ENCODE measurements at places on chromosomes 4 and X.
A peak's percentile ranks its signal among the peaks of the same experiment; 100 is the strongest.

GRCh38 chr4:58602731-58603359 is 1492.7 kb upstream of the IGFBP7 start:
- DNase-seq = no peak

GRCh38 chrX:7641141-7641540 is 201.8 kb upstream of the VCX start:
- DNase-seq = no peak

DNA sequence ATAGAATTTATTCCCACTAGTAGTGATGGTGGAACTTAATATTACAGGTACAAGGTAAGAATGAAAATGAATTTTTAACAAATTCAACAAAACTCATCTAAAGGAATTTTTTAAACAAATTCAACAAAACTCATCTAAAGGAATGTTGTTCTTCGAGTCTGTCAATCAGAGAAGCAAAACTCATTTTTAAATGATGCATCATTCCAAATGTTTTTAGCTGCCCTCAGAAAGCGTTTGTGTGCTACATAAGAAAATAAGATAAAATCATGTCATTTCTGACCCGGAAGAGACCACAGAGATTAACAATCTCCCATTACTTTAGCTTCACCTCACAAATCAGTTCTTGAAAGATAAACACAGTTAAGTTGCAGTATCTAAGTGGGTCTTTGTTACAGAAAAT is 129.4 kb downstream of the REELD1 start:
- no peak for DNase-seq

DNA sequence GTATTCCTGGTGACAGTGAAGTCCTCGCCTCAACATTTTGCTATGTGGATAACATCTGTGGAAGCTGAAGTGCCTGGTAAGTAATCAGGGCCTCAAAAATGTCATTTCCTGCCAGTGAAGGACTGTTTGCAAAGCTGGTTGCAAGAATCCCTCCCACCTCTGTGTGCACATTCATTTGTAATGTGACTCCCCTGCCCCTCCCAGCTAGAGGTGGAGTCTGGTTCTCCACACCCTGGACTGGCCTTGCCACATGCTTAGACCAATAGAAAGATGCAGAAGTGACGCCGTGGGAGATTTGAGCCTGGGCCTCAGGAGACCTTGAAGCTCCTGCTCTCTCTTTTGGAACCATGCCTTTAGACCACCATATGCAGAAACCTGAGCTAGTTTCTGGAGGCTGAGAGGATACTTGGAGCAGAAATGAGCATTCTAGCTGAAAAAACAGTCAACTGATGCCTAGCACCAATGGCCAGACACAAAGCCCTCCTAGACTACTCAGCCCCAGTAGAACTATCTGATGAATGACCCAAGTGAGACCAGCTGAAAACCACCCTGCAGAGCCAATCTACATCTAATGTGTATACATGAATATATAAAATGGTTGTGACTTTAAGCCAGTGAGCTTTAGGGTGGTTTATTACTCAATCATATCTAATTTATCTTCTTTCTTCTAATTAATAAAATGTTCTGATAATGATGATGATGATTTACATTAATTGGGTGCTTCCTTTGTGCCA is 47.8 kb upstream of the CRMP1 start:
- no peak for DNase-seq

- peak; percentile 70 for DNase-seq
Observed at GRCh38 chr4:52051213-52051614, at the start of gene SPATA18. Gene SPATA18, plus strand, starts transcription at chr4:52051304. Its CDS starts 401 bp downstream, at chr4:52051705.

GRCh38 chr4:16835597-16836247 is 62.7 kb downstream of the LDB2 start:
- DNase-seq = no peak

GRCh38 chrX:2516623-2517022 is 15.8 kb upstream of the DHRSX start:
- DNase-seq = no peak

- DNase-seq = no peak
Observed at GRCh38 chr4:57091657-57092162, 18.5 kb downstream of the IGFBP7 start.

- DNase-seq = no peak
Observed at GRCh38 chrX:13647709-13648212, 5.2 kb upstream of the TCEANC start.

- no peak for DNase-seq
Observed at GRCh38 chr4:159266981-159267868, 164.3 kb downstream of the RAPGEF2 start.

DNA sequence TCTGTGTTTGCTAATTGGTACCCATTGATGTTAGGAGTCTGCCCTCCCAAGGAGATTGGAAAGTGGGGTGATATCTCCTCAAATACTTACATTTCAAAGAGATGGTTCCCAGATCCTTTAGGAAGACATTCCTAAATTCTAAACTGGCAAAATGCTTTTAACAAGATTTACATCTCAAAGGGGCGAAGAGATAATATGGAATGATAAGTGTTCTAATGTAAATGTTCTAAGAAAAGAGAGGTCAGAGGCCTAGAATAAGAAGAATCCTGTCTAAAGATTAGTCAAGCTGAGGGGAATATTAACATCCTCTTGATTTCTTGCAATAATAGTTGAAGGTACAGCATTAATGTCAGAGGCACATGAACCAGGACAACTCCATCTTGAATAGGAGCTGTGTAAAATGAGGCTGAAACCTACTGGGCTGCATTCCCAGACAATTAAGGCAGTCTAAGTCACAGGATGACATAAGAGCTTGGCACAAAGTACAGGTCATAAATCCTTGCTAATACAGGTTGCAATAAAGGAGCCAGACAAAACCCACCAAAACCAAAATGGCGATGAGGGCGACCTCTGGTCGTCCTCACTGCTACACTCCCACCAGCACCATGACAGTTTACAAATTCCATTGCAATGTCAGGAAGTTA is 2248.1 kb downstream of the ARAP2 start:
- DNase-seq = no peak

- no peak for DNase-seq
Observed at GRCh38 chr4:150108691-150109090, 30.4 kb downstream of the DCLK2 start.

DNA sequence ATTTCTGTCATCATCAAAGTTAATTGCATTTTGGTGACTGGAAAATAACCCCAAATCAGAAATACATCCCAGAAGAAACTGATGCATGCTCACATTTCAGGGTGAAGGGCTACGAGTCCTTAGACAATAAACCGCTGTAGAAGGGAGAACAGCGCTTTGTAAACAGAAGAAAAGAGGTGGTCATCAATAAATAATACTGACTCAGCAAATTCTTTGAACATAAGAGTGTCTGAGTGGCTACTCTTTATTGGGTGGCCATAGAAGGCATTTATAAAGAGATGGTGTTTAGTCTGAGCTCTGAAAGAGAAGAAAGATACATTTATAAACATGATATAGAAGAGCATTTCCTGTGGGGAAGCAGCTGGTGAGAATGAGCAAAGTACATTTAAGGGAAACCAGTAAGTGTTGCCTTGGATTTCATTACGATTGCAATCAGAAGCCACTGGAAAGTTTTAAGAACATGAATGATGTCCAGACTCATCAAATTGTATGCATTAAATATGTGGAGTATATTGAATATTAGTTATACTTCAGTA is 246.9 kb upstream of the GIMD1 start:
- DNase-seq = no peak

GRCh38 chrX:119190831-119191230 is 45.3 kb upstream of the PGRMC1 start:
- no peak for DNase-seq

GRCh38 chrX:54494989-54495813 is 833 bp downstream of the FGD1 start:
- no peak for DNase-seq

DNA sequence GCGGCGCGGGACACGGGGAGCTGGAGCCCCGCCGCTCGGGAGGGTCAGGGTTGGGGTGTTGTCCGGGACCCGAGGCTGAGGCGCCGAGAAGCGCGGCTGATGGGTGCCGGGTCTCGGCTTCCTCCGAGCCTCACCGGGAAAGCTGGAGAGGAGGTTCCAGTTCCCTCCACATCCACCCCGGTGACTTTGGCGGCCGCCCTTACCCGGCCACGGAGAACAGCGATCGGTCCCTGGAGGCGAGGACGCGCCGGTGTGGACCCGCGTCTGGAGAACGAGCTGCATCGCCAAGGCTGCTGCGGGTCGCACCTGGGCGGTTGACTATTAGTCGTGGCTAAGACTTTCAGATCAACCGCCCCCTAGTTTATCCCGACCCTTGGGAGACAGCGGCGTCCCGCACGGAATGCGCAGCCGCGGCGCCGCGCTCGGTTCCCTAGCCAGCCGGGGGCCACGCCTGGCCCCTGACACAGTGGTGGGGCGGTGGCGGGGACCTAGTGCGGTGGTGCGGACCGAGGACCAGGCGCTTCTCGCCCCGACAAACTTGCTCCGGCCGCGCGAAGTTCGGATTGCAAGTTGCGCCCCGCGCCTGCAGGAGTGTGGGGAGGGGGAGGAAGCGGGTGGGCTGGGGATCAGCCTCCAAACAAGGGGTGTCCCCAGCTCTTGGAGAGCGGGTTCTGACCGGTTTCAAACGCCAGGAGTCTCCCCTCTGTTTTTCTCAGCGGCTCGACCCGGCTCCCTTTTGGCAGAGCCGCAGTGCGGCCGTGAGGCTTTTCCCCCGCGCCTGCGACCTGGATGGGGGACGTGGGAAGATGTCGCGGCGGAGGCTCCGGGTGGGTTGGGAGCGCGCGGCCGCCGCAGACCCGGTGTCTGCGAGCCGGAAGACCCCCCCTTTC is 568 bp downstream of the FHDC1 start:
- DNase-seq = no peak

DNA sequence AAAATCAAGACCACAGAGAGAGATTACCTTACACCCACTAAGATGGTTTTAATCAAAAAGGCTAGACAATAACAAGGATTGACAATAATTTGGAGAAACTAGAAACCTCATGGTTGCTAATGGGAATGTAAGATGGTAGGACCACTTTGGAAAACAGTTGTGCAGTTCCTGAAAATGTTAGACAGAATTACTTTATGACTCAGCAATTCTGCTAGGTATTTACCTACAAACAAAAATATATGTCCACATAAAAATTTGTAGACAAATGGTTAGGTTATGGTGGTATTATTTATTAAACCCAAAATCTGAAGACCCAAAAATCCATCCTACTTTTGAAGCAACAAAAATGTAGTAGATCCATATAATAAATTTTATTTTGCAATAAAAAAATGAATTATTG is 1027.0 kb upstream of the ADGRL3 start:
- DNase-seq = no peak

- DNase-seq = no peak
Observed at GRCh38 chr4:159212675-159213293, 109.9 kb downstream of the RAPGEF2 start.

GRCh38 chr4:59200992-59201391 is 1999.1 kb upstream of the ADGRL3 start:
- DNase-seq = no peak

GRCh38 chr4:186820391-186820891 is 96.8 kb upstream of the FAT1 start:
- DNase-seq = no peak

GRCh38 chrX:150577174-150577573 is 8.8 kb downstream of the MTM1 start:
- DNase-seq = no peak

- DNase-seq = no peak
Observed at GRCh38 chr4:154623995-154624394, 11.5 kb upstream of the FGG start.

- no peak for DNase-seq
Observed at GRCh38 chr4:113750296-113750695, 11.2 kb downstream of the CAMK2D start.

- DNase-seq = no peak
Observed at GRCh38 chrX:31845003-31845402, 773.2 kb upstream of the FTHL17 start.

DNA sequence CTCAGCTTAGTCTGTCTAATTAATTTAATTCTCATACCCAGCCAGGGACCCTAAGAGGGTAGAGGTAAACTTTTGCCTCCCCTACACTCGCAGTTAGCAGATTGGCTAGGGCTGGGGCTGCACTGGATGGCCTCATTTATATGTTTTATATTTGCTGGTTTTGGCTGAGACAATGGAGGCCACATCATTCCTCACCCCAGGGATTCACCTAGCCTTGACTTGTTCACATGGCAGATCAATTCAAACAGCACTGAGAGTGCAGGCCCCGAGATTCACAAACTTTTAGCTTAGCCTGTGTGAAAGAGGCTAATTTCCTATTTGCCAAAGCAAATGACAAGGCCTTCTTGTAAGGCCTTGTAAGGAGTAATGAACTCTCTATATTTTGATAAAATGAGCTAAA is 844.4 kb downstream of the ARAP2 start:
- no peak for DNase-seq

DNA sequence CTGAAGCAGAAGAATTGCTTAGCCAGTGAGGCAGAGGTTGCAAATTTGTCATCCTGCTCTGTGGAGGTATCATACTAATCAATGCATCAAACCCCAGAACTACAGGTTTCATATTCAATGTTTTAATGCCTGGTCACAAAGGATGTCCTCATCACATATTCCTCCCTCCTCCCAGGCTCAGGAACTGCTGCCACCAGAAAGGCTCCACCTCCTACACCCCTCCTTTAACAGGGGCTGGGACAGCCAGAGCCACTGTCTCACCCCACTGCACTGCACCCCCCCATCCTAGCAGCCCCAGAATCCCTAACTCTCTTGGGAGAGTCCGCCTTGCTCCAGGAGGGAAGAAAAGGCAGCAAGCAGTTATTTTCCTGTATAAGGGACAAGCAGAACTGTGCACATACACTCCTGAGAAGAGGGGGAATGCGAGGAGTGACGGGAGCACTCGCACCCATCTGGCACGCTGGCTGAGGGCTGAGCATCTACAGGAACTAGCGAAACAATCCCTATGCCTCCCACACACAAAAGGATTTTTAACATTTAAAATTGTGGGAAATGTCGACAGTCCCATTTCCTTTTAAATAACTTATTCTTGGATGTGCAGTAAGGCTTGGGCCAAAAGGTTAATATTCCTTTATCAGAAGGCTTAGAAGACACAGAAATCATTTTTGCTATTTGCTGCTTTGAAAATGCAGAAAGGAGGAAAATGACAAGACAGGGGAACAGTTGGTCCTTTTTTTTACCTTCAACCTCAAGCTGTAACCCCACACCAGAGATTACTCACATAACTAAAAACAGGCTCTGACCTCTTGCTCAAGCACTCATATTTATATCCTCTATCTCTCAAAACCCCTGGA is 27.8 kb downstream of the CD99L2 start:
- no peak for DNase-seq

GRCh38 chr4:682490-683172 is 6.3 kb downstream of the SLC49A3 start:
- DNase-seq = no peak

- DNase-seq = no peak
Observed at GRCh38 chr4:54367059-54367458, 138.0 kb downstream of the PDGFRA start.

DNA sequence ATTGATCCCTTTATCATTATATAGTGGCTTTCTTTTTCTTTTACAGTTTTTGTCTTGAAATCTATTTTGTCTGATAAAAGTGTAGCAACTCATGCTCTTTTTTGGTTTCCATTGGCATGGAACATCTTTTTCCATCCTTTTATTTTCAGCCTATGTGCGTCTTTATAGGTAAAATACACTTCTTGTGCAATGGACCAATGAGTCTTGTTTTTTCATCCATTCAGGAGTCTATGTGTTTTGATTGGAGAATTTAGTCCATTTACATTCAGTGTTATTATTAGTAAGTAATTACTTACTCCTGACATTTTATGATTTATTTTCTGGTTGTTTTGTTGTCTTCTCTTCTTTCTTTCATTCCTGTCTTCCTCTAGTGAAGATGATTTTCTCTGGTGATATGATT is 66.4 kb upstream of the IL2 start:
- no peak for DNase-seq

- no peak for DNase-seq
Observed at GRCh38 chr4:6278801-6279197, 9.1 kb downstream of the WFS1 start.

Measured in ascending aorta (tissue), 2 donors.